ENCODE measurements at places on chromosomes 13 and 19.
A peak's percentile ranks its signal among the peaks of the same experiment; 100 is the strongest.

GRCh38 chr13:113491418-113491883 is 940 bp upstream of the DCUN1D2 start:
- peak; percentile 56 for DNase-seq

DNA sequence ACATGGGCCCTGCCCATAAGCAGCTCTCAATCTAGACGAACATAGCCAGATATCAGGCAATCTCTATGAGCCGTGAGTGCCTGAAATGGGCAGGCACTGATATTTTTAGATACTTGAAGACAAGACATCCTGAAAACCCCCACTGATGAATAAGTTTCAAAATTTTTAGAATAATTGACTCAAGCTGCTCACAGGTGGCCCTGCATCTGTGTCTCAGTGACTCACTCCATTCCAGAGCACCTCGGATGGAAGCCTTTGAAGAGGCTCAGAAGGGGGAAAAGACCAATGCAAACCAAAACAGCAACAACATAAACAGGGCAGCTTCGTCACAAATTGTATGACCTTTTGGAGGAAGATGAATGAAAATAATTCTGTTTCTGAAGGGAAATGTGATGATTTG is 42.8 kb upstream of the SLC46A3 start:
- DNase-seq, result no peak

GRCh38 chr19:1780272-1780958 is 27.1 kb downstream of the ONECUT3 start:
- DNase-seq, result peak; percentile 26

- no peak for DNase-seq
These were observed 64.8 kb downstream of the MIPEP start for GRCh38 chr13:23824371-23824770.

- no peak for DNase-seq
These were observed 460 bp upstream of the ZNF155 start for GRCh38 chr19:43983544-43983911.

- no peak for DNase-seq
These were observed 59.6 kb downstream of the GPALPP1 start for GRCh38 chr13:45048890-45049407.

GRCh38 chr19:49676784-49677230 is 264 bp upstream of the PRMT1 start:
- DNase-seq, result peak; percentile 100

GRCh38 chr13:37531049-37531448 is 67.5 kb downstream of the POSTN start:
- DNase-seq, result no peak

GRCh38 chr13:110799246-110800236 is 86.0 kb downstream of the ING1 start:
- DNase-seq, result no peak

DNA sequence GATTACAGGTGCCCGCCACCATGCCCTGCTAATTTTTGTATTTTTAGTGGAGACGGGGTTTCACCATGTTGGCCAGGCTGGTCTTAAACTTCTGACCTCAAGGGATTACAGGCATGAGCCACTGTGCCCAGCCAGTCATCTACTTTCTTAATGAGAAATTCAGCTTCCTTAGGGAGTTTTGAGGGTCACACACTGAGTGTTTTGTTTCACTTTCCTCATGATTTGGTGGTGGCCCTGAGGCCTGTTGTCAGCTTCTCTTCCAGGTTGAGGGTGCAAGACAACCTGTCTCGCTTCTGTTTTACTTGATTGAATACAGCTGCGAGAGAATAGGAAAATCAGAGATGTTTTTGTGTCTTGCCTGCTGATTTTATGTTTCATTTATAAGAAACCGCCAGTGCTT is 9.9 kb downstream of the FRY start:
- DNase-seq, result no peak

DNA sequence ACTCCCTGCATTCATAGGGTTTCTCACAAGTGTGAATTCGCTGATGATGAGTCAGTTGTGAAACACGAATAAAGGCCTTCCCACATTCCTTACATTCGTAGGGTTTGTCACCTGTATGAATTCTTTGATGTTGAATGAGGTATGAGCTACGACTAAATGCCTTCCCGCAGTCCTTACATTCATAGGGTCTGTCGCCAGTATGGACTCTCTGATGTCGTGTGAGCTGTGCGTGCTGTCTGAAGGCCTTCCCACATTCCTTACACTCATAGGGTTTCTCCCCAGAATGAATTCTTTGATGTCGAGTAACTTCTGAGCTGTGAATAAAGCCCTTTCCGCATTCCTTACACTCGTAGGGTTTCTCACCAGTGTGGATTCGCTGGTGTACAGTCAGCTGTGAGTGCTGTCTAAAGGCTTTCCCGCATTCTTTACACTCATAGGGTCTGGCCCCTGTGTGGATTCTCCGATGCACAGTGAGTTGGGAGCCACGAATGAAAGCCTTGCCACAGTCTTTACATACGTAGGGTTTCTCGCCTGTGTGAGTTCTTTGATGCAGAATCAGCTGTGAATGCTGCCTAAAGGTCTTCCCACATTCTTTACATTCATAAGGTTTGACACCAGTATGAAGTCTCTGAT is 30.5 kb upstream of the COX7A1 start:
- DNase-seq, result no peak

Data from OCI-M1 (cell line).